CD4-positive, alpha-beta T cell treated with Interleukin-4 for 1 hour (primary cell): ENCODE measurements at places on chromosomes 4 and X.

GRCh38 chr4:79684516-79684915, 276.5 kb upstream of the GK2 start:
- no peak for DNase-seq

DNA sequence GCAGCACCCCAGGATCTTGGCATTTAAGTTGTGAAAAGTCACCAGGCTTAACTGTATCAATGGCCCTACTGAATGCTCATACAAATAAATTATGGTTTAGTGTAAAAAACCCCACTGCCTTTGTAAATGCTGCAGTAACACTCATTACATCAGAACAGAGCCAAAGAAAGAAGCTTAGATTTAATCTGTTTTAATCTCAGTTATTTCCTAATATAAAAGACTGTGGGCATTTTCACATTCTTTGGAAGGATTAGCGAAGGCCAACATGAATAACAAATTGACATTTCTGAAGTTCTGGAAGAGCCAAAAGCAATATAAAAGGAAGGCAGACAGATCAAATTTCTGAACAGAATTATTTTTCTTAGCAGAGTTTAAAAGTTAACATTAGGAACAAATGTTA, 140.0 kb upstream of the HCCS start:
- no peak for DNase-seq

DNA sequence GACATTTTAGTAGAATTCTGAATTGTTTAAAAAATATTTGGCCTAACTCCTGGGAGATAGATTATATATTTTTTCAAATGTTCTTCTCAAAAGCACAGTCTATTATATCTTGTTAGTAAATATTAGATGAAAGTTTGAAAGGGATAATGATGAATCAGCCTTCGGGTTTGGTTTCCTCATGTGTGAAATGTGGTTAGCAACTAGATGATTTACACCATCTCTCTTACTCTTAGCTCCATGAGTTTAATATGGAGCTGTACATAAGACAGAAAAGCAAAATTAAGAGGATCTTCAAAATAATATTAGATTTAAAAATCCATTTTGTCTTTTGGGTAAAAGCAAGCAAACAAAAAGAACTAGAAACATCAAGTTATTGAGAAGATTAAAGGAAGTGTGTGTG, 120.8 kb upstream of the SFRP2 start:
- DNase-seq = no peak

GRCh38 chr4:103996637-103997036, 276.9 kb upstream of the TACR3 start:
- DNase-seq = no peak

- DNase-seq = no peak
Measured at GRCh38 chr4:7044137-7044930, 1.2 kb downstream of the TADA2B start.

- no peak for DNase-seq
Measured at GRCh38 chr4:154642373-154643009, 30.0 kb upstream of the FGG start.

DNA sequence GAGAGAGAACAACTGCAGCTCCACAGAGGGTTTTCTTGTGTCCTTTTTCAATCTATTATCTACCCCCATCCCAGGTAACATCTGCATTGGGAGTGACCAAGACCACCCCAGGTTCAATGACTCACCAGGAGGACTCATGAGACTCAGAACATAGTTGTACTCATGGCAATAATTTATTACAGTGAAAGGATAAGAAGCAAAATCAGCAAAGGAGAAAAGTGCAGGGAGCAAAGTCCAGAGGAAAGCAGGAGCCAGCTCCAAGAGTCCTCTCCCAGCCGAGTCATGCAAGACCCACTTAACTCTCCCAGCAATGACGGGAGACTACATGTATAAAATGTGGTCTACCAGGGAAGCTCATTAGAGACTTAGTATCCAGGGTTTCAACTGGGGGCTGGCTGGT, 129.5 kb upstream of the RBPJ start:
- no peak for DNase-seq

DNA sequence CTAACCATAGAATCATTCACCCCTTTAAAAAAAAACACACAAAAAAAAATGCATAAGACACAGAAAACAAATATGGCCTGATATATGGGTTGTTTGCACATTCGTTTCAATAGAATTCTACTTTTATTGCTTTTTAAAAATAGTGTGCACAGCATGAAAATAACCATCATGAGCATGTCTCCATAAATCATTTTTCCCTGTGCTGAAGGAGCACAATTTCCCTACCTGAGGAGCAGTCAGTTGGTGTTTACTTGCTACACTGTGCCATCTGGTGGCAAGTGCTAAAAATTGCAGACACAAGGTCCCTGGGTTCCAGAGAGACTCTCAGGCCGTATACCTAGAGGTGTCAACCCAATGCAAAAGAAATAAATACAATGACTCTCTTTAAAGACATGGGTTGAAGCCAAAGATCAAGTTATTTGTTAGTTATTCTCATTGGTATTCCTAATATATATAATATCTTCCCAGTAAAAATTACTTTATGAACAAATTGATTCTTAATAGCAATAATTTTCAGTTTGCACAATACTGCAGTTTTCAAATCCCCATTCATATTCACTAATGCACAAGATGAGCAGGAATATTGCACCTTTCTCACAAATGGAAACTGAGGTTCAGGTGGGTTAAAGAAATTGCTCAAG, 551.4 kb downstream of the IQCM start:
- DNase-seq = peak; percentile 3

DNA sequence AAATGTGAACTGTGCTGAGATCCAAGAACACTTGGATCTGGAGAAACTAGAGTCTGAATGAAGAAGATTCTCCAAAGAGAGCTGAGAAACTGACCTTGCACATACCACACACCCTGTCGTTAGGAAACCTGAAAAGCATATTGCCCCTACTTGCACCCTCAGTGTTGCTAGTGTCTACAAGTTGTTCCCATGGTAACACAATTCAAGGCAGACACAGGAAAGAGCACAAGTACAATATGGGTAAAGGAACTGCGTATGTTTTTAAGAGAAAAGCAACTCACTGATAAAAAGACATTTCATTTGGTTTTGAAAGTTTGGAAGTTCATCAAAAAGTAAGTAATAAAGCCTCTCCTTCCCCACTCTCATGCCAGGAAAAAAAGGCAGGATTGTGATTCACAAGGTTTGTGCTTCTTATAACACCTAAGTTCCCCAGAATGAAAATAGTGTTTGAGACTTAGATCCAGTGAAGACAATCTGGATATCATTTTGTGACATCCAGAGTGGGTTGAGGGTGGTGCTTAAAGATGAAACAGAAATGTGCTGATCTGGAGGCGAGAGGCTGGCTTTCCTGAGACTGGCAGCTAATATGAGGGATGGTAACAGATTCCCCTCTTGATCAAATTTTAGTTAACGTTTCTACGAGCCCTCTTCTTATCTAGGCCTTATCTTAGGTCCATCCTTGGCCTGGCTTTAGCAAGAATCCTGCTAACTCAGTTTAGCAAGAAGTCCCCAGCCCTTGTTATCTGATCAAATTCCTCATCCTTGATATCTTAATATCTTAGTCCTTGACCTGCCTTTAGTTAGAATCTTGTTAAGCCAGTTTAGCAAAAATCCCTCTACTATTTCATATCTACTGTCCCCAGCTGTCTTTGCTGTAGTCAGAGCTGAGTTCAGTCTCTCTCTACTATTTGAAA, 42.3 kb downstream of the NIPAL1 start:
- DNase-seq = no peak

GRCh38 chrX:7972586-7972985, 45.4 kb upstream of the PNPLA4 start:
- no peak for DNase-seq

- DNase-seq = peak; percentile 18
Measured at GRCh38 chr4:124018383-124019317, 622.1 kb downstream of the SPRY1 start.
